ENCODE measurements at places on chromosomes 16 and 17.

DNA sequence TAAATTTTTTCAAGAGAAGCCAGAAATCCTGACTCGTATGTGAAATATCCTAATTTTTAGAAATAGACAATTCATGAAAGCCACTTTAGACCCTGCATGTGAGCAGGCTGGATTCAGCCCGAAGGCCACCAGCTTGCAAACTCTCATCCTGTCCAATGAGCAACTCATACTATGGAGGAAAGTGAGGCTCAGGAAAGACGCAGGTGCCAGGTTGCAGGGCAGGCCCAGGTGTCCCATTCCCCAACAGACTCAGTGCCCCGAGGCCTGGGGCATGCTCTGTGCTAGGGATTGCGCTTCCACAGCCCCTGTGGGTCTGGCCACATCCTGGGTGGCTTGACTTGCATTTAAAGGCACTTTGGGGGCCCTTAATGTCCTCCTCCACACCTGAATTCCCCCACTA, 16.7 kb upstream of the RASD1 start:
- DNase-seq, result no peak

DNA sequence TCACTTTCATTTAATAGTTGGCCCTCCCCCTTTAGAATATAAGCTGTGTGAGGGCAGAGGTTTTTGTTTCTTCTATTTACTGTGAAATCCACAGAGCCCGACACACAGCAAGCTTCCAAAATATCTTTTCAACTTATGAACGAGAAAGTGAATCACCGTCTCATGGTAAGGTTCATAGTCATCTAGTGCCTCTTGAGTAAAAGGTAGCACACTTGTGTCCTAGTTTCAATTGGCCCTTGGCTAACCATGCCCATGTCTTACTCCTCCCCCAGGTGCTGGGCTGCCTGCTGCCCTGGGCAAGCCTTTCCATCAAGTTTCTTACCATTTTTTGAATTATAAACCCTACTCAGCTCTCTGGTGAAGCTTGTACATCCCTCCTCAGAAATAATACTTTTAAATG, 12.4 kb upstream of the GP2 start:
- no peak for DNase-seq

- no peak for DNase-seq
These were observed 388.0 kb upstream of the CDH8 start for GRCh38 chr16:62424206-62424605.

DNA sequence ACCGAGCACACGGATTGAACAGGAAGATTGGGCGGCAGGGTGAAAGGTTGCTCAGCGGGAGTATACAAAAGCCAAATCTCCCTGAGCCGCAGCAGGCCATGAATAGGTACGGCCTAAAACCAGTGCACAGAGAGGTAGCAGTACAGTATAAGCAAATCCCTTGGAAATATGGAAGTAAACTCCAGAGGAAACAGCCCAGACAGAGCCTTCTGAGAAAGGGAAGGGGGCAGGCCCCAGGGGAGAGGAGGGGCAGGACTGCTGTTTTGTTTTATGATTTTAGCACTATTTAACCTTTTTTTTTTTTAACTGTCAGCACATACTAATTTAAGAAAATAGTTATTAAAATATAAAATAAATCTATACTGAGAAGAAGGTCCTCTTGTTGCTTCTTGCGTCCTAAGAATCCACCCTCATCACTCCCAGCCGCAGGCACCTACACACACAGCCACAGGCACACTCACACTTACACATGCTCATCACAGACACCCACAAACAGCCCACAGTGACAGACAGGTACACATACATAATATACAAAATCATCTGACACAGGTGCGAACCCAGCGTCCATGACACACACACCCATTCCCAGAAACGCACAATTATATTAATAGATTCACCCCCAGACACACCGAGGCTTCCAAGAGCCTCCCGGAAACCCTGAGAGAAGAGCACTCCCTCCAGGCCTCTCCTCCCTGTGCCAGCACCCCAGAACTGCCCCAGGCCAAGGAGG, 12.8 kb downstream of the PLXDC1 start:
- DNase-seq, result no peak

- DNase-seq, result no peak
These were observed 250.5 kb downstream of the CEP112 start for GRCh38 chr17:65941356-65941899.

- no peak for DNase-seq
These were observed 2.1 kb downstream of the CPD start for GRCh38 chr17:30380643-30381339.

GRCh38 chr17:10518271-10519037, at the start of gene MYH1:
Gene MYH1 (minus strand): TSS chr17:10518542. CDS start chr17:10516642, 1,900 bp downstream.
- DNase-seq, result no peak

DNA sequence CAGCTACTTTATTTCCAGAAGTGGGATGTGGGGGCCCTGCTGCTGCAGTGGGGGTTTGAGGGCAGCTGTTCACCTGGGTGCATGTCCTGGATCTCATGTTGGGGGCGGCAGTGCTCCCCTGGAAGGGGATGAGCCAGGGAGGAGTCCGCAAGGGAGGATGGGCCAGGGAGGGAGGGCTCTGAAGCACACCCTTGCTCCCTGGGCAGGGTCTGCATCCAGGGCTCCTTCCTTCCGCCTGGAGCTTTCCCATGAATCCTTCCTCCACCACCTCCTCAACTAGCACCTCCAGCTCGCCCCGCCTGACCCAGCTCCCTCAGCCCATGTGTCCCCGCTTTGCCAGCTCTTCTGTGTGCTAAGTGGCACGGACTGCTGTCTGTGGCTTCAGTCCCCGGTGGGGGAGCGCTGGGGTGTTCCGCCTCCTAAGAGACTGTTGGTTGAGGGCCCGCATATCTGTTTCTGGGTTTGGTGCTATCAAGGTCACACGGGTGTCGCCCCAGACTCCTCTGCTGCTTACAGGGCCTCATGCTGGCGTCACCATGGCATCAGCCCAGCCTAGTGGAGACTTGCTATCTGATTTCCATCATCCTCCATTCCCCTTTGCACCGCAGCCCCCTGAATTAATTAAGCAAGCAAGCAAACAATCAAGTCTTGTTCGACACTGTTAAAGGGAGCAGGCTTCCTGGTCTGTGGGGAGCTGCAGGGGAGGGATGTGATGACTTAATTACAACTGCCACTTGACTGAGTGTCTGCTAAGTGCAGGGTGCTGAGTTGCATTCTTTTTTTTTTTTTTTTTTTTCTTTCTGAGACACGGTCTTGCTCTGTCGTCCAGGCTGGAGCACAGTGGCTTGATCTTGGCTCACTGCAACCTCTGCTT, 71.8 kb downstream of the PRKCA start:
- DNase-seq, result peak; percentile 75

- DNase-seq, result no peak
These were observed 4.5 kb downstream of the MAF start for GRCh38 chr16:79595931-79596450.

DNA sequence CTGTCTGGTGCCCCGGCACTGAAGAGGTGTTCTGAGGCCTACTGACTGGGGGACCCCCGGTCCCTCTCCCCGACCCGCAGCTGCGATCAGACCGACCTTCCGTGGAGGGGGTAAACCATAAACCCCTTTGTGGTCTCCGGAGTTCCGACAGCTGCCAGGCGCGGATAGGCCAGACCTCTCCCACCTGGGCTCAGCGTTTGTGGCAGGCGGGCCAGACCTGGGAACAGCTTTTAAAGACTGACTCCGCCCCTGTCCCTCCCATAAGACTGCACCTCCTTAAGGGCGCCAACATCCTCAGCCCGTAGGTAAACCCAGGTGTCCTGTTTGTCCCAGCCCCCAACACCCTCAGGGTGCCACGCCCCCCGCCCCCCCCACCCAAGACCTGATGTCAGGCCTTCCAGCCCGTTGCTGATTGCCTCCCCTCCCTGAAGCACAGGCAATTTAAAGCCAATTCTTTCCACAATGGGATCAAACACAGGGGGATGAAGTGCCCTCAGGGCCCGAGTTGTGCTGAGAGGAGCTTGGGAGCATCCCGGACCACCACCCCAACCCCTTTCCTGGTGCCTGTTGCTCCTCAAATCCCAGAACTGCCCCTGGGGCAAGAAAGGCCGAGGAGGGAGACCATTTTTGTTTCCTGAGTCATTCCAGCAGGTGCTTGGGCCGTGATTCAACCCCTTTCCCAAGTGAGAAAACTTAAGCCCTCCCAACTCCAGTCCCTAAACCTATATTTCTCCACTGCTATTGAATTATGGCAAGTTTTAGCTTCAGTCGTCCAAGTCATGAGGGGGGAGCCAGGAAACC, at the start of gene SOX15:
Gene SOX15, minus strand, starts transcription at position 204 of the 801 bp plus-strand sequence. CDS start 418 bp downstream, outside the sequence.
- no peak for DNase-seq

DNA sequence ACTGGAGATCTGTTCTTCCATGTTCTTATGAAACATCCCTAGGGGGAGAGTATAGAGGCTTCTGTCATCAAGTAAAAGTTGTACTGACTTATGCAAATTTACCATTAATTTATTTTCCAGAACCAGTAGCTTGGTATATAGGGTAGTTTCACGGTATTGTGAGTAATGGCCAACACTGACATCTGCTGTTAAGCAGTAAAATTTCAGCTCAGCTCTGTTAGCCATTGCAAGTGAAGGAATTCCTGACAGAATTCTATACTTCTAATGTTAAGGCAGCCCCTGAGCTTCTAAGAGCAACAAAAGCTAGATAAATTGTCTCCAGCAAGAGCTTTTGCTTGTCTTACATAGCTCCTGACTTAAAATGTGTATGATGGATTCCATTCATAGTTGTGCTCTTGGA, 613.5 kb upstream of the C16orf82 start:
- DNase-seq, result no peak

DNA sequence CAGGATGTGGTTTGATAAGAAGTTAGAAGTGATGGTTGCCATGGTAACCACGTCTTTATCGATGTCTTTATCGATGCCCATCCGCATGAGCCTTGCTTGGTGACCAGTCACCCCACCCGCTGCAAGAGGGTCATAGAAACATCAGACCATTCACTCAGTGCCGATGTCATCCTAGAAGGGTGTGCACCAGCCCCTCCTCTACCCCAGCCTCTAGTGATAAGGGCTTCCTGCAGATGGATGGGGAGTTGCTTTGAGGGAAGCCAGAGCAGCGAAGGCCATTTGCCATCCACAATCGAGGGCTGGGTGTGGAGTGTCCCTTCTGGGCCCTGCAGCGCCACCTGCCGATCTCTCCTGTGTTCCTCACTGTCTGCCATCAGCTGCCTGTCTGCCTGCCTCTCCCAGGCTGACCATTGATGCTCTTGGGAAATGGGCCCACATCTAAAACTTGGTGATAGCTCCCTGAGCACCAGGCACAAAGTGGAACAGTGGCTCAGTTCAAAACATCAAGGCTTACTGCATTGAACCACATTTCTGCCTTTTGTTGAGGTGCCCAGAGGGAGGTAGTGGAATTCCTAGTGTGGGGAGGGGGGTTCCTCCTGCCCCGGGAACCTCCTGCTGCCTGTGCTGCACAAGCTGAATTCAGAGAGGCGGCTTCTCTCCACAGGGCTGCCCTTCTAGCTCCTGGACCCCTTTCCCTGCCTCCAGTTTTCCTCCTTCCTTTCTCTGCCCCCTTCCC, 8.9 kb downstream of the CALB2 start:
- DNase-seq, result no peak

GRCh38 chr16:9800186-9800738, 382.0 kb downstream of the GRIN2A start:
- DNase-seq, result no peak

DNA sequence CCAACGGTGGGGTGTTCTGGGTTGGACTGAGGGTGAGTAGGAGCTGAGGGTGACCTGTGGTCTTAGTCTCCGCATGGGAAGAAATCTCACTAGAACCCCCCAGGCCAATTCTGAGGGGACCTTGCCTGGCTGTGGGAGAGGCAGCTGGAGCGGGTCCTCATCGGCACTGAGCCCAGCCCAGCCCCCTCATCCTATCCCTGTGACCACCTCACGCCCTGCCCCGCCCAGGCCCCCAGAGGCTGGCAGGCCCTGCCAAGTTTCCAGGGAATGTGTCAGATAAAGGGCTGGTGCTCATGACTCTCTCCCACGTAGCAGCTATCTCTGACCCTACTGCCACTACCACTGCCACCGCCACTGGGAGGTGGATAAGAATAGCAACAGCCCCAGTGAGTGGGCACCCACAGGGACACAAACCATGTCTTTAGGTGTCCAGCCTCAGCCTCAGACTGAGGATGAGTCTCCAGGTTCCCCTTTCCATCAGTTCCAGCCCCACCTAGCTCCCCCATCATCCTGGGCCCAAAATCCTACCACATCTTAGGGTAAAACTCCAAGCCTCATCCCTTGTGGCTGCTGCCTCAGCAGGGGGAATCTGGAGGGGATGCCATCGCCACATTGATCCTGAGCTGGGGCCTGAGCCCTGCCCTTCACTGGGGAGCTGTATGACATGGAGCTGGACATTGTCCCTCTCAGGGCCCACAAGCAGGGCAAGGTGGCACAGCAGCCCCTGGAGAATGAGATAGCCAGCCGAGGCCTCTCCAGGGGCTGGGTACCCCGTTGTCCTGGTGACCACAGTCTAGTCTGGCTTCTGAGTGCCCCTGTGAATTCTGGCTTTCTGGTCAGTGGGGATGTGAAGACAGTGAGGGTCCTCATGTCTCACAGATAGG, 14.9 kb downstream of the CDH16 start:
- no peak for DNase-seq

- no peak for DNase-seq
These were observed 224.7 kb upstream of the IRX3 start for GRCh38 chr16:54511222-54511731.

DNA sequence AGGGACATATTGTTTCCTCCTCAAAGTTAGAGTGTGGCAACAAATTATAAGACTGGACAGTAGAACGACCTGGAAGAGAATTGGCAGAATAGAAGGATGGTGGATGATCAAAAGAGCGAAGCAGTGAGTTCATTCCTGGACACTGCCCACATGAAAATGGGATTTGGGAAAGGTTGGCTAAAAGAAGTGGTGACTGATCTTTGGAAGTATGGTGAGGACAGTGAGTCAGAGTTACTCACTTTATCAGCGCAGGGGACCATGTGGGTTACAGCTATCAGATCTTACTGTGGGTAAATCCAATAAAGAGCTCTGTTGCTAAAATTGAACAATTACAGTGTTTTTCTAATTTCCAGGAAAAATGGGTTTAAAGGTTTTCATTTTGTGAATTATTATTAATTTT, 2.7 kb upstream of the TANC2 start:
- DNase-seq, result no peak

- no peak for DNase-seq
These were observed 158.3 kb upstream of the NOL11 start for GRCh38 chr17:67559381-67559966.

- DNase-seq, result no peak
These were observed 10.5 kb downstream of the PRKCA start for GRCh38 chr17:66312912-66313311.

GRCh38 chr17:39677542-39678339, 9.5 kb downstream of the PNMT start:
- no peak for DNase-seq

- no peak for DNase-seq
These were observed 382.0 kb upstream of the DYNLRB2 start for GRCh38 chr16:80158766-80159165.

DNA sequence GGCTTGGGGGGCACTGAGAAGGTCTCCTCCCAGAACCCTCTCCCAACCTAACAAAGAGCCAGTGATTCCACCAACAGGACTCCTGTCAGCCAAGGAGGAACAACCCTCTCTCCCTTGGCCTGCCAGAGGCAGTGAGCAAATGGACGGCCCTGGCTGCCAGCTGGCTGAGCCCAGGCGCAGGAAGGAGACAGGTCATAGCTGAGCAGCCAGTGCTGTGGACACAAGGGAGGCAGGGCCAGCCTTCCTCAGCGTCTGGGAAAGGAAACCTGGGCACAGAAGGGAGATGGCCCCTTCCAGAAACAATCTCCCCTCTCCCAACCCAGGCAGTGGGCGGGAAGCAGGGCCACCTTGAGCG, 2.1 kb downstream of the MPO start:
- no peak for DNase-seq

- no peak for DNase-seq
These were observed 190.3 kb downstream of the CPPED1 start for GRCh38 chr16:12613131-12613991.
